ENCODE measurements at places on chromosomes 6 and 20. TPM values are rescaled to one million over a fixed set of nuclear protein-coding genes. Genes with fewer than 3 reads are reported as not detected.

- no peak for DNase-seq
These were observed 75.2 kb downstream of the COL21A1 start for GRCh38 chr6:56172144-56172543.

- DNase-seq: no peak
These were observed 397.9 kb downstream of the SAMD5 start for GRCh38 chr6:147906361-147906760.

- no peak for DNase-seq
These were observed 16.9 kb upstream of the CSE1L start for GRCh38 chr20:49029203-49029602.

- DNase-seq: peak; percentile 44
These were observed 600 bp downstream of the XPO5 start for GRCh38 chr6:43575105-43575771.

DNA sequence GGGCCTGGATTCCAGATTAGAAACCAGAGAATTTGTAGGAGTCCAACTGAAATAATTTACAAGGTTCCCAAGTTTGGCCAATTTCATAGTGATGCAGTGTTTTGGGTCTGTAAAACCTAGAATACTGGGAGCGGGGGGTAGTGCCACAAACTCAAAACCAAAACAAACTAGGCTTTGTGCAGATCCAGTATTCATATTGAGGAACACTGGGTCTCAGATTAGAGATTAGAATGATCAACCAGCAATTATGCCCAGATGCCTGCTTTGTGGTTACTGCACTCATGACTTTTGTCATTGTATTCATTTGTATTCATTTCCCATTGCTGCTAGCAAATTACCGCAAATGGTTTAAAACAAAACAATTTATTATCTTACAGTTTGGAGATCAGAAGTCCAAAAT lies 3.2 kb upstream of the NDUFAF4 start:
- DNase-seq: no peak

DNA sequence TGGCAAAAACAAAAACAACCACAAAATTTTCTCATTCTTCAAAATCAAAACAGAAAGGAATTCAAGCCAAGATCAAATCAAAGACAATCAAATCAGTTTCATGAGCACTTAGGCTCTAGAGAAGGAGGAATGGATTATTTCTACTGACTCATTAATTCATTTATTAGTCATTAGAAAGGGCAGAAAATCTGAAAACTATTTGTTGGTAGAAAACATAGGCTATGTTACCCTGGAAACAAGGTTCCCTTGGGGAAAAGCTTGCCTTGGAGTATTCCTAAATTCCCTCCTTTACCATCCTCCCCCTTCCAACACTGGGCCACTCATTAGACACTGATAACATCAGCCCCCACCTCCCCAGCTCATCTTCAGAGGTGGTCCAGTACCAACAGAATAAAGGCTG lies 17.5 kb downstream of the KIF16B start:
- no peak for DNase-seq

- DNase-seq: no peak
These were observed 4.6 kb downstream of the AFDN start for GRCh38 chr6:167831281-167831828.

Gene MROH8
- total RNA-seq: 3.1 TPM

Gene NT5DC1
- 41.6 TPM for total RNA-seq

Gene HDDC2
- total RNA-seq: 83.1 TPM

Gene DST
- 367 TPM for total RNA-seq

Gene MEI4
- total RNA-seq: 0.47 TPM

Gene STK4
- total RNA-seq: 53.3 TPM

Gene RIPPLY2
- total RNA-seq: 0.86 TPM
